Stimulated activated CD4-positive, alpha-beta T cell treated with anti-CD3 and anti-CD28 coated beads, TNF-alpha, amount 100 ng/mL, for 24 hours (primary cell): ENCODE measurements at places on chromosomes 12 and 14.

- no peak for DNase-seq
Observed at GRCh38 chr12:107364875-107365518, 271.6 kb upstream of the CRY1 start.

DNA sequence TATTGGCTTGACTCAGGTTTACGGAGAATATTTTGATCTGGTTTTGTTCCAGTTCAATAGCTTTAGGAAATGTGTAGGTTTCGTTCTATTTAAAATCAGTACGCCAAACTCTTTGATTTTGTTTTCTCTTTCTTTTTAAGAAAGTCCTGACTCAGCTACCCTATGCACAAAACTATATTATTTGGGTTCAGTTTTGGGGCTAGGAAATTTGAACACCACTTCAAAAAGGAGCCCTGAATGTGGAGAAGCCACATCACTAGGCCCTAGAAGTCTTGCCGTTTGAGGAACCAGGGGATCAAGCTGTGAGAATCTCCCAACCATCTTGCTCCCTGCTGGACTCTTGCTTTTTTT lies 168.2 kb upstream of the BCL2L14 start:
- DNase-seq, result no peak

- DNase-seq, result no peak
Observed at GRCh38 chr12:92995258-92995903, 66.3 kb upstream of the EEA1 start.

DNA sequence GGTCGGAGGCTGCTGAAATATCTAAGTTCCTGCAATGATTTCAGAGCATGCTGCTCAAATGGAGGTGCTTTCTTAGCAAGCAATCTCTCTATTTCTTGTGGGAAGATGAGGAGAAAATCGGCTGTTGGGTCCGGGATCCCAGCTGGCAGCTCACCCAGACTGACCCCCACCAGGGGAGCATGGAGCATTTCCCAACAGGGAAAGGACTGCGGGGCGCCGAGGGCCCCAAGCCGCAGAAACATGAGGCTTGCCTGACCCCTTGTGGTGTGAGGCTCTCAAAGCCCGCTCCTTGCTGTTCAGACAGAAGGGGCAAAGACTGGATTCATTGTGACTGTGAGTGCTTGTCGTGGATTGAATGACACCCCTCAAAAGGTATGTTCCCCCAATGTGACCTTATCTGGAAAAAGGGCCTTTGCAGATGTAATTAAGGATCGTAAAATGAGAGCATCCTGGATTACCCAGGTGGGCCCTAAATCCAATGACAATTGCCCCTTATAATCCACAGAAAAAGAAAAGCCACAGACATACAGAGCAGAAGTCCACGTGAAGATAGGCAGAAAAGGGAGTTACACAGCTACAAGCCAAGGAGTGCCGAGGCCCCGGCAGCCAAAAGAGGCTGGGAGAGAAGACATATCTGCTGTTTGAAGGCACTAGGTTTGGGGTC lies 116.3 kb upstream of the VASH1 start:
- peak; percentile 8 for DNase-seq

GRCh38 chr14:96352708-96353107 lies 10.4 kb downstream of the ATG2B start:
- no peak for DNase-seq

DNA sequence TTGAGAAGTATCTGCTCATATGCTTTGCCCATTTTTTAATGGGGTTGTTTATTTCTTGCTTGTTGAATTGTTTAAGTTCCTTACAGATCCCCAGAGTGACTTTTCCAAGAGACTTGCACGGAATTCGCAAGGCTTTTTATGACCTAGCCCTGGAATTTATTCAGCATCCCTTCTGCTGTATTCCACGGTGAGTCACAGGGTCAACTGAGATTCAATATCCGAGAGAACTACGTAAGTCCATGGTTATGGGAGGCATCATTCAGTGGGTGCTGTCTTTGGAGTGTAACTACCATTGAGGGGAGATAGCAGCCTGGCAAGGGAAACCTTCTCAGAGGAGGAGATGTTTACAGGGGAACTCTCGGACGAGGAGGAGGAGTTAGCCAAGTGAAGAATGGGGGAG lies 20.9 kb upstream of the GPRC5A start:
- DNase-seq, result no peak

DNA sequence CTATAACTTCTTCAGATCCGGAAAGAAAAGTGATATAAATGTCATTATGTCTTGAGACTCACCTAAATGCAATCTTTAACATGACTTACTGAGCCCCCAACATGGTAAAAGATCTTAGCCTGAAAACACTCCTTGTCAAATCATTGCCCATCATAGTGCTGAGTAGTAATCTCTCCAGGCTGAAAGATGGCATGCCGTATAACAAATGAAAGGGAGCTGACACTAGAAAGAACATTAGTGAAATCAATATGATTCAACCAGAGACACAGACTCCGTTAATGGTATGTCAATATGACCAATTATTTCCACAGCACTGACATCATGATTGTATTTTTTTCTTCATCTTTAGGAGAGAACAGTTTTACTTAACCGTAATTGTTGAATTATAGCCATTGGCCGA lies 54.4 kb downstream of the BICD1 start:
- no peak for DNase-seq

DNA sequence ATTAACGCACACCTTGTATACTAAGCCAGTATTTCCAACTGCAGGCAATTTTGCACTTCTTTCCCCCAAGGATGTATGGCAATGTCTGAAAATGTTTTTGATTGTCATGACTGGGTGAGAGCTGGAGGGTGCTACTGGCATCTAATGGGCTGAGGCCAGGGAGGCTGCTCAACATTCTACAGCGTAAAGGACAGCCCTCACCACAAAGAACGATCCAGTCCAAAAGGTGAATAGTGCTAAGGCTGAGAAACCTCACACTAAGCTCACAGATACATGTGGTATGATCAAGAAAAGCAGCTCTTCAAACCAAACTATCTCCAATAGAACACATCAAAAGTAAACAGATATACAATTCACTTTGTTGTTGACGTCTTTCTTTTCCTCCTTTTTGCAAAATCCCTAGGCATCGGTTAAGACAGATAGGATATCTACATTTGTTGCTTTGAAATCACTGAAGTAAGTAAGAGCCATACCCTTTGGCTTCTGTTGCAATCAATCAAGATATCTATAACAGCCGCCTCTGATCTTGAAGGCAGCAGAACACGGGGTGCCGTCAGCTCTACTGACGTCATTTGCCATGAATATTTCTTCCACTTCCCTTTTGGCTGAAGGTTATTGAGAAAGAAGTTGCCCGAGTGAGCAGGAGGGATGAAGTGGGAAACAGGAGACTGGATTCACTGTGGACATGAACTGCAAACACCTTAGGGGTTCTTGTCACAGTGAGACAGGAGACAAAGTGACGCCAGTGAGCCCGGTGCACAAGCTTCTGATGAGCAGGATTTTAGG lies 218.3 kb downstream of the FOXN3 start:
- no peak for DNase-seq

- DNase-seq, result no peak
Observed at GRCh38 chr12:113061061-113061694, 4.6 kb downstream of the DTX1 start.

DNA sequence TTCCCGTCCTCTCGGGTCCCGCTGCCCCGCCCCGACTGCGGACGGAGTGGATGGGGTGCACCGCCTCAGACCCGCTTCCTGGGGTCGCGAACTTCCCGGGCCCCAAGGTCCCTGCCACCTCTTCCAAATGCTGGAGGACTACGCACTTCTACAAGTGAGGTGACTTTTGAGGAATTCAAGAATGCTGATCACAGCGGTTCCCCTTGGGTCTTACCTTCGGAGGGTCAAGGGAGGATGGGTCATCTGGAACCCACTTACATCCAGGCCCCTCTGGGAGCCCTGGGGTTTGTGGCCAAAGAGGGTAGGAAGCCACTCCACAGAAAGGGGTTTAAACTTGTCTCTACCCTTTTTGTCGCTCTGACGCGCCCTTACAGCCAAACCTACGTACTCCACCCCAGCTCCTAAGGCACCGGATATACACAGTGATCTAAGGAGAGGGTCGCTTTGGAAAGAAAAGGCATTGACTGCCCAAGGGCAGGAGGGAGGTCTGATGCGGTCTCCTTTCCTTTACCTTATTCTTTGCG lies 532 bp upstream of the PRKD1 start:
- DNase-seq, result no peak

DNA sequence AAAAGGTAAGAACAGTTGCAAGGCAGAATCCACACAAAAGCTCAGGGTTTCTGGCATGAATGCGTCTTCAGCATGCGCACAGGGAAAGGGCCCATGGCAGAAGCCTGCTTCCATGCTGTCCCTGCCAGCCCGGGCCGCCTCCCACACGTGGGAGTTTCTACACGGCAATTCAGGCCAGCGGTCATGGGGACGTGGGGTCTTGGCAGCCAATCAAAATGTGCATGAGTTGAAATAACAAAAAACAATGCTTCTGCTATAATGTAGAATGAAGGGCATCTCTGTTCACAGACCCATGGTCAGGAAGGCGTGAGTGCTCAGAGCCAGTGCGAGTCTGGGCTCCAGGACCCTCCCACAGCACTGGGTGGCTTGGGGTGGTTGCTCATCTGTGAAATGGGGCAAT lies 28.6 kb downstream of the AMN start:
- no peak for DNase-seq

GRCh38 chr12:63857771-63858670 lies 13.5 kb downstream of the SRGAP1 start:
- DNase-seq, result no peak

DNA sequence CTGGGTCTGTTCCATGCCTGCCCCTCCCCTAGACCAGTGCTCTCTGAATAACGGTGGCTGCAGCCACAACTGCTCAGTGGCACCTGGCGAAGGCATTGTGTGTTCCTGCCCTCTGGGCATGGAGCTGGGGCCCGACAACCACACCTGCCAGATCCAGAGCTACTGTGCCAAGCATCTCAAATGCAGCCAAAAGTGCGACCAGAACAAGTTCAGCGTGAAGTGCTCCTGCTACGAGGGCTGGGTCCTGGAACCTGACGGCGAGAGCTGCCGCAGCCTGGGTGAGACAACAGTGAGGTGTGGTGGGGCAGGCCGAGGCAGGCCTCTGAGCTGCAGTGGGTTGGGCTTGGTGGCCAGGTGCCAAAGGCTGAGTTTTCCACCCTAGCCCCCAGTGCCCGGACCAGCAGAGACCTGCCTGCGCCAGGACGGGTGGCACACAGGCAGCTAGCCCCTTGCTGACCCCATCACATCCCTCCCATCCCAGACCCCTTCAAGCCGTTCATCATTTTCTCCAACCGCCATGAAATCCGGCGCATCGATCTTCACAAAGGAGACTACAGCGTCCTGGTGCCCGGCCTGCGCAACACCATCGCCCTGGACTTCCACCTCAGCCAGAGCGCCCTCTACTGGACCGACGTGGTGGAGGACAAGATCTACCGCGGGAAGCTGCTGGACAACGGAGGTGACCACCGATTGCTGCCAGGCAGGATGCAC lies 28.2 kb upstream of the LRP1-AS start:
- DNase-seq, result no peak

DNA sequence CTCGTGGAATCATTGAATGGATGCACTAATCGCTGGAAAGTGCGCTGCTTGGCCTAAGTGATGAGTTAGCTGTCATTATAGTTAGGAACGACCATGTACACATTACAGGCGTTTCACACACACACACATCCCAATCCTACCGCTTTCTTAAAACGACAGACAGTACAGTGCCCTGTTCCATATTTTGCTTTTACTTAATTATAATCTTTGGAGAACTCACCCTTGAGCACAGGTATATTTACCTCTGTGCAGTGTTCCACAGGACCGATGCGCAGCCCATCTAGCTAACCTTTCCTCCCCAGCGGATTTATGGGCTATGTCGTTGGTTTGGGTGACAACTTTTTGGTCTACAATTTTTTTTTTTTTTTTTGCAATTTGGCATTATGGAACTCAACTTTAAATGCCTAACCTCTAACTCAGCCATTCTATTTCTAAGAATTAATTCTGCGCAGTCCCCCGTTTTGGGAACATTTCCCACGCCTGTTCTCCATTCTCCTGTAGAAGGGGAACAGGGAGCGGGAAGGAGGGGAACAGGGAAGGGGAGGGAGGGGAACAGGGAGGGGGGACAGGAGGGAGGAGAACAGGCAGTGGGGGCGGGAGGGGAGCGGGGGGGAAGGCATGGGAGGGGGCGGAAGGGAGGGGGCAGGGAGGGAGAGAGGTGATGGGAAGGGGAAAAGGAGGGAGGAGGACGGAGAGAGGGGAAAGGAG lies 663 bp upstream of the ULK1 start:
- DNase-seq, result no peak

DNA sequence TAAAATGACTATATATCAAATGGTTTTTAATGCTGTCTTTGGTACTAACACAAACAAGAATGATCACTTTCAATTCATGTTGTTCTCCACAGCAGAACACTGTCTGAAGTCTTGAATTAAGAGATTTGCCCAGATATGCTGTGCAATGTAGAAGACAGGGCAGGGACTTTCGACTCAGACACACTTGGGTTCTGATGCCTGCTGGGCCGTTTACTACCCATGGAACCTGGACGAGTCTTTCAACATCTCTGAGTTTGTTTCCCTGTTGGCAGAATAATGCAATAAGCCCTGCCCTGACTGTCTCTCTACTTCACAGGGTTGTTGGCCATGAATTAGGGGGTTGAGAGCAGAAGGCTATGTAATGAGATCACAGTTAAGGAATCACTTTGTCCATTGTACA lies 162.6 kb upstream of the TMPO start:
- no peak for DNase-seq

DNA sequence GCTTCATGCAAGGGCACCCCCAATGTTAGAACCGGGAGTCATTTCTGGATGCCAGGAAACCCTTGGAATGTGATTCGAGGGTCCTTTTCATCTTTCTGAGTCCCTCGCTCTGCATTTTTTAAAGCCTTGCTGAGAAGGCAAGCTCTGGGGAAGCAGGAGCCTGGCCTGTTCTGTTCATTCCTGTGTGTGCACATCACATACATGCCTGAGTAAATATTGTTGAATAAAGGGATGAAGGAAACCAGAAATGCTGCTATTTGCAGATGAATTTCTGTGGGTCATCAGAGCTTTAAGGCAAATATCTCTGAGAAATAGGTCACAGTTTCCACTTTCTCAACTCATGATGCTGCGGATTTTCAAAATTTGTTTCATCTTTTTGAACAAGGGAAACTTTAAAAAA lies 170.1 kb downstream of the PAH start:
- no peak for DNase-seq

GRCh38 chr12:6476489-6476888 lies 6.0 kb upstream of the VAMP1 start:
- DNase-seq, result no peak
